Stomach (tissue), 19 donors: ENCODE measurements at places on chromosomes 6 and 20.
A peak's percentile ranks its signal among the peaks of the same experiment; 100 is the strongest.

GRCh38 chr6:155162682-155163081, 101.1 kb upstream of the CLDN20 start:
- no peak for DNase-seq

DNA sequence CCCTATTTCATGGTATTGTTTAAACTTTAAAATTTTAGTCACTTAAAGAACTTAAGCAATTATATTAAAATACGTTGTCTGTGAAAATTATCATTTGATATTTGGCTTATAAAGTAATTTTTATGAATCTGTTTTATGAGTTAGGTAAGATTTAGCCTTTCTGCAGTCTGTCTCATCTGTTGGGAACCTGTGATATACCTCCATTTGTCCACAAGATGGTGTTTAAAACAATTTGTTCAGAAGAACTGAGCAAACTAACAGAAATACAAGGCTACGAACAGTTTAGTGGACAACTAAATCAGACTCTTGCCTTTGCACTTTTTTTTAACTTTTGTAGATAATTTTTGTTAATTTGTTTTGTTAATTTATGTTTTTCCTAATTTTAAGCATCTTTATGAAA, 92.4 kb downstream of the COL9A1 start:
- DNase-seq: no peak

GRCh38 chr20:6924681-6925080, 157.2 kb downstream of the BMP2 start:
- DNase-seq: no peak

DNA sequence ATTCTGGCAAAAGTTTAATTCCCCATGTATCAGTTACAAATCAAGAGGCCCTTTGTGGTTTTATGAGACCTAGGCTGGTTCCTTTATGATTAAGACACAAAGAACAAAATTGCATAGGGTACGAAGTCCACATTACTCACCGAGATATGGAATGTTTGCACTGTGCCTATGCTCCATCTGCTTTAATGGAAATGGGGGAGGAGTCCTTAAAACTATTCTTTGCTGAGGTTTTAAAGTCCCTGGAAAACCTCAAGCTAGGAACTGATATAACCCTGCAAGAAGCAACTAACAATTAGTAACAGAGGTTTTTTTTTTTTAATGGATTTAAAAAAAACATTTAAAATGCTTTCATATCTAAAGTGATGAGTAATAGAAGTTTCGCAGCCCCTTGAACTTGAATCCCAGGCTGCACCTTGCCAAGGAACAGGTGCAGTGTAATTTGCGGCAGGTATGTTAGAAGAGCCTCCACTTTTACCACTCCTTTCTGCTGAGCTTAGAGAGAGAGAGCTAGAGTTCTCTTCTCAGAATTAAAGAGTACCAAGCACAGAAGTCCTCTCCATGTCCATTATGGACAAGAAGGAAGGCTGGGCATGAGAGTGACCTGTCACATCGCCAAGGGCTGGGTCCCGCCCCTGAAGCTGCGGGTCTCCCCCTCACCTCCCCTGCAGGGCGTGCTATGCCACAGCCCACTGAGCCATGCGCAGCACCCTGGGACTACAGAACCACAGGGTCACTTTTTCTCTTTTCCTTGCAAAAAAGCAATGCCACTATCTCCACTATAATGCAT, 2.3 kb downstream of the SERPINB1 start:
- peak; percentile 92 for DNase-seq

DNA sequence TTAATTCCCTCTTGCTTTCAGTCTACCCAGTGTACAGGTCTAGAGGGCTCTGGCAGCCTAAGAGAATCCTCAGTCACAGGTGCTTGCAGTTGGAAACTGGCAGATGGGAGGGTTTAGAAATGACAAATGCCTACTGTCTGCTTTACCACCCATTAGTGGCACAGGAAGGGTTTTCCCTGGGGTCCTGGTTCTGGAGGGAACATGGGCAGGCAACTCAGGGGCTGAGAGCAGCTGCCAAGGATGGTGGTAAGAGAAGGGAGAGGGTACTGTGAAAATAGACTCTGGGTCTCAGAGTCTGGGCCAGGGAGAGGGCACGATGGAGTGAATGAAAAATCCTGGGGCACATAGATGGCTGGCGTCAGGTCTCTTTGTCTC, 103.5 kb downstream of the TCP11 start:
- DNase-seq: no peak

GRCh38 chr6:13831615-13832014, 17.3 kb upstream of the MCUR1 start:
- no peak for DNase-seq

- DNase-seq: no peak
Observed at GRCh38 chr20:31540406-31540805, 26.2 kb downstream of the HM13 start.

GRCh38 chr20:36872852-36873251, 3.1 kb upstream of the TLDC2 start:
- DNase-seq: peak; percentile 57

GRCh38 chr6:30821862-30822784, 62.2 kb upstream of the DDR1 start:
- no peak for DNase-seq

DNA sequence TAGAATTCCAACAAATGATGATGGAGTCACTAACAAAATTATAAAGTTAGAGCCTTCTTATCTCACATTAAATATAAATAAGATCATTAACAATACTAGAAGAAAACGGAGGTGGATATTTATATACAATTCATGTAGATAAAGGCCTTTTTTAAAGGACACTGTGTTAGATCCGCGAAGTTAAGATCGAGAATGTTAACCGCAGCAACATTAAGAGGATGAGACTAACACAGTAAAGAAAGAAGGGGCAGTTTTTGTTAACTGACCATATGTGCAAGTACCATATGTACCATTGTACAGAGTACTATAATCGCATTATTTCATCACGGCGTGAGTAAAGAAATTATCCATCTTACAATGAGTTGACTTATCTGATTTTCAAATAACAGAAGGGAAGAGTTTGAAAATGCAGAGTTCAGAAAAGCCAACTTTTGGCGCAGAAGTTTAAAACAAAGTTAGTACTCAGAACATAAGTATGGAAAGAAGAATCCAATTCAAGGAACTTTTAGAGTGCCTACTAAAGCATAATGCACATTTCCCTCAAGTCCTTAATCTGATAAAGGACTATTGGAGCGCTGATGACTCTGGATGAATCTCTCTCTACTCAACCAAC, 1.4 kb downstream of the FBXL4 start:
- DNase-seq: no peak

DNA sequence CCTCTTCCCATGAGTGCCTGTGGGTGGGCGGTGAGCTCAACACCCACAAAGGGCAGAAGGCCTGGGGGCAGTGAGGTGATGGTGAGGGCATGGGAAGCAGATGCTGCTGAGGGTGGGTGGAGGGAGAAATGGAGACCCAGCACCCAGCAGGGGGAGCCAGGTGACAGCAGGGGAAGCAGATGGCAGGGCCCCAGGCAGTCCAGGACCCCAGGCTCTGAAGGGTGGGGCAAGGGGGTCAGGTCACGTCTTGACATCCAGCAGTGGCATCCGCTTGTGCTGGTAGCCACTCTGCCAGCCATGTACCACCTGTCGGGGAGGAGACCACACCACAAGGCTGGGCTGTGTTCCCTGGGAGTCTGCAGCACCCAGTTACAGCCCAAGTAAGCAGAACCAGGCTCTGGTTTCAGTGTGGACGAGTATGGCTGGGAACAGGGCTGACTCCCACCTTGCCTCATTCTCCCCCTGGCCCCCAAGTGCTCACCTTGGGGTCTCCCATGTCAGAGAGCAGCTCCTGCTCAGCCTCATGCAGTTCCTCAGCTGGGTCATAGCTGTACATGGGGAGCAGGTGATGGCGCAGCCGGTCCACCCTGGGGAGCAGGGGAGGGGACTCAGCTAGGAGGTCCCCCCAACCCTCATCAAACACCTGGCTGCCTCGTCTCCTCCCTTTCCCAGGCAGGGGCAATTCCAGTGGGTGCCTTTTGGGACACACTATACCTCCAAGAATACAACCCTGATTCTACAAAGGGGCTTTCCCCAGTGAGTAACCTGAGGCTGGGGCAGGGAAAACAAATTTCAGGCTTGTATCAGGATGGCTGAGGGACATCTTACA, 2.0 kb downstream of the SMIM29 start:
- no peak for DNase-seq

DNA sequence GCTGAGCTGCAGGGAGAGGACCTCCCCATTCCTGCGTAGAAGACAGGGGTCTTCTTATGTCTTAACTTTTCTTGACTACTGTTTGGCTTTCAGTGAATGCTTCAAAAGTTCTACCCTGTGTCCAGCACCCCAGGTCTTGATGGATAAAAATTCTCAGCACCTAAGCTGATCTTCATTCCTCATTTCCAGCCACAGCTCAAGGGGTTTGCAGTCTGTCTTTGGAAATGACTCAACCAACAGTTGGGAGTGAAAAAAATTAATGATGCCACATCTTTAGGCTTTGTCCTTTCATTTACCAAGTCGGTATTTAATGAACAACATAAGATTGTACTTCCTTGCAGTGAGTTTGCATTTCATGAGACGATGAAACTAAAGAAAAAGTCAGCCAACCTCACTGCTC, 40.3 kb downstream of the PRDM1 start:
- DNase-seq: no peak

DNA sequence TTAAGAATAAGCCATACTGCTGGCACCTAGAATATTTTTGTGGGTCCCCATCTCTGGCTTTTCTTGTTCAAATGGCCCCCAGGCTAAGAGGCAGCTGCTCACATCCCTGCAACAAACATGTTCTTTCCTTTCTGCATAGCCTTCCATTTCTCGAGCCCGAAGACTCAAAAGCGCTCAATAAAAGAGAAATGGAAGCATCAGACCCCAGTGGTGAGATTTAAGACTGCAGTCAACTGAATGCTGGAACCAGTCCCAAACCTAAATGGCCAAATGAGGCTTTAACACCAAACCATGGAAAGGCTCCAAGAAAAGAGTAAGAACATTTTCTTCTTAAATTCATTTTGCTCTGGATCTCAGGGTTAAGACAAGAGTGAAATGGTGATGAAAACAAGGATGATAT, 122.1 kb upstream of the TRAF3IP2 start:
- no peak for DNase-seq

DNA sequence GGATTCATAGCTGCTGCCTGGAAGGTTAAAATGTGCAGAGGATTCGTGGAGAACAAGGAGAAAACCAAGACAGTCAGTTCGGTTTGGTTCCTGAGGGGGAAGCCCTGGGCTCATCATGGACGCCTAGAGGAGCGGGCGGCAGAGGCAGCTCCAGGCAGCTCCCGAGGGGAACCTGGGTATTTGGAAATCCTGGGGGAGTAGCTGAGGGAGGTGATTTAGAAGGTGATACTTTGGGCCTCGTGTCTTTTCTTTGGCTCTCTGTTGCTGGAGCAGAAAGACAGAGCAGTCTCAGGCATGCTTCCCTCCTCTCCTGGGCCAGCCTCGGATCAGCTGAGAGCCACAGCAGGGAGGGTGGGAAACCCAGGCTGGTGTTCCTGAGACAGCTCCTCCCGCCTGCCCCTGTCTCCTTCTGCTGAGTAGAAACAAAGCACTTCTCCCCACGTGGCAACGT, 139.5 kb downstream of the DLL1 start:
- no peak for DNase-seq

GRCh38 chr6:48777411-48777810, 666.4 kb upstream of the PTCHD4 start:
- no peak for DNase-seq

DNA sequence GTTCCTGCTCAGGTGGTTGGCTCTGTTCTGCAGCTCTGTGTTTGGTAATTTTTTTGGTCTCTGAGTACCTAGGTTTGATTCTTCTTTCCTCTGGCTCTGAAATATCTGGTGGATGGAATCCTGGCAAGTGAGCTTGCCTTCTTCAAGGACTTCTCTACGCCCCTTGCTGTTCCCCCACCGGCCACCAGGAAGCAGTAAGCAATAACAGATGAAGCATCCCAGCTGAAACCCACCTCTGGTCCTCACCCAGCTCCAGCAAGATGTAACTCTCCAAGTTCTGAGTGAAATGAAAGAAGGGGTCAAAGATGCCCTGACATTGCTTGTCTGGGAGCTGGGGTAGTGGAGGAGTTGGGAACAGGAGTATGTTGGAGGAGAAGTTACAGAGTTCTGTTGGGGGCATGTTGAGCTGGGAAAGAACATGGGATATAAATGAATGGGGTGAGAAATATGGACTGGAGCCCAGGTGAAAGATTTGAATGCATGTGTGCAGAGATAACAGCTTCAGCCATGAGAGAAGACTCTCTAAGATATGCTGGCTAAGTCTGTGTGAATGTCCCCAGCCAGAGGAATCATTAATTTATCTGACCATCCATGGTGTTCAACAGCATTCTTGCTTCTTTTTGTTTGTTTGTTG, 51.3 kb upstream of the GLP1R start:
- DNase-seq: peak; percentile 79

DNA sequence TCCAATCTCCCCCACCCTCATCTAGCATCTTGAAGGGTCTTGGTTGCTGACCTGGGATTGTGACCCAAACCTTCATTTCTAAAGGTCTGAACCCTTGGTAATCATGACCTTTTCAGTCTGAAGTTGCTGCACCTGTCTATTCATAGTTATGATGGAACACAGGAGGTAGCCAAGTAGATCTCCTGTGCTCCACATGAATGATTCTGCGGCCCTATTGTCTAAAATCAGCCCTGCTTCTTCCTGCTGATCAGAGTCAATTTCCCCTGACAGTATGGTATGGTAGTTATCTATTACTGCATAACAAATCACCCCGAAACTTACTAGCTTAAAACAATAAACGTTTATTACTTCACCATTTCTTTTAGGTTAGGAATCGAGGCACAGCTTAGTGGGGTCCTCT, 9.0 kb downstream of the OR2B6 start:
- DNase-seq: no peak

DNA sequence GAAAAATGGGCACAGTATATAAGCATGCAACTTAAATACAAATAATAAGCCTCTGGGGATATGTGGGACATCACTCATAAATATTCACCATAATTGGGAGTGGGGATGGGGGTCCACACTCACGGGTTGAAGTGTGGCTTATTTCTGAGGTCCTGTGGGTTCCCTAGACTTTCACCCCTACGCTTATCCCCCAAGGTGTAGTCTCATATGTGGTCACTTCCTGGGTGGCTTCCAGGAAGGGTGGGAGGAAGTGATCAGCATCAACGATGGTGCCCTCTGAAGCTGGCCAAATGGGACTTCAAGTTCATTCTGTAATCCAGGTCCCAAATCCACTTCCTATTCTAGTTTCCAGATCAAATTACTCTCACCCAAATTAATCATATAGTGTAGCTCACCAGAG, 59.5 kb downstream of the GNAS start:
- DNase-seq: no peak

GRCh38 chr6:162343198-162343935, 384.2 kb downstream of the PRKN start:
- no peak for DNase-seq
